ENCODE measurements at places on chromosomes 7 and 10.

DNA sequence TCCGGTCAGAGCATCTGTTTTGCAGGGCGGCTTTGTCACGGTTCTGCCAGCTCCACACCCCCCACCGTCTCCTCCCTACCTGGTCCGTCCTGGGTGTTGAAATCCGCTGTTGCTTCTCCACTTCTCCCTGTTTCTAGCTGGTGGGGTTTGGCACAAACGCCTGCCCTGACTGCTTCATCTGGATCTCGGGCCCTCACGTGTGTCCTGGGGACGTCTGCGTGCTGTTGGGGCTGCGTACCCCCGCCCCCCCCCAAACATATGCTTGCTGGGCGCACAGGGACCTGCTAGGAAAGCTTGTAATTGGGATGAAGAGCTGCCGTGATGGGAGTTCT lies 11.3 kb downstream of the AMZ1 start:
- DNase-seq, result no peak

DNA sequence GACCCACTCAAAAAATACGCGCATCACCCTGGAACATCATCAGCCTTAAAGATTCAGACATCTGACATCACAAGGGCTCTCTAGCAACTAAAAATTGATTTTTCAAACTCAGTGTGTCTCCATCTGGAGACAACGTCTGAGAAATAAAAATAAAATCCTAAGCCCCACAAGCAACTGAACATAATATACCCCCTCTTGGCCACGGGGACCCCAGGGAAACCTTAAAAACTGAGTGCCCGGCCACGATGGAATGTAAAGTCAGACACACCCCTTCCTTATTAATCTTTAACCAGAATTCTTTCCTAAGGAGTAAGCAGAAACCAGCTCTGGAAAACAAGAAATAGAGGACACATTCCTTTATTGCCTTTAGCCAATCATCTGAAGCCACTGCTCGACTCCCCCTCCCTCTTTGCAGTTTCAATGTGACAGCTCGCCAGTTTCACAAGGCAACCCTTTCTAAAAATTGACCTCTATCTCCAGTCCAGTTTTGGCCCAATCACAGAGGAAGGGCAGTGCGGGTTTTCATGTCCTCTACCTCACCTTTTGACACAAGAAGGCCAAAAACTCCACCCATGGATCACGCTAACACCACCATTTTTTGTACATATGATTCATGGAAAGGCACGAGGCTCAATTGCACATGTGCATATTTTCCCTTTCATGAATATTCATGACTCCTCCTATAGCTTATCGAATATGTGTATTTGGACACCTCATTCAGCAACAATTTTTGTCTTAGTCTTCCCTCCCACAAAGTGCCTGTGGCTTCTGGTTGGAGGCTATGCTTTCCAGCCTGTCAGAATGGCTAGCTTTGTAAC lies 24.2 kb downstream of the IFIT3 start:
- no peak for DNase-seq

DNA sequence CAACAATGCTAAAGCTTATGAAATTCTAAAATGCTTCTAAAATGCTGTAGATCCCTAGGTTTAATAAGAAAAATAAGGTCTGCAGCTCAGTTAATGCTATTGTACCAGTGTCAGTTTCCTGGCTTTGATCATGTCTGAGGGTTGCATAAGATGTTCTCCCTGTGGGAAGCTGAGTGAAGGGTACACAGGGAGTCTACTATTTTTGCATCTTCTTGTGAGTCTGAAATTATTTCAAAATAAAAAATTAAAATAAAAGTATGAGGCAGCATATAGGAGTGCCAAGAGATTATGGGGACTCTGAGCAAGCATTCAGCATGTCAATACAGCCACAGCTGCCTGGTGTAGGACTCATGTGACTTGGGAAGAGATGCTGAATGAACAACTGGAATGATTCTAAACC lies 14.7 kb downstream of the CHST15 start:
- no peak for DNase-seq

- no peak for DNase-seq
Measured at GRCh38 chr7:31873816-31874597, 187.0 kb downstream of the PPP1R17 start.

- no peak for DNase-seq
Measured at GRCh38 chr10:88991899-88992320, 1.3 kb downstream of the FAS start.

- no peak for DNase-seq
Measured at GRCh38 chr10:23884670-23885069, 324.3 kb upstream of the KIAA1217 start.

- no peak for DNase-seq
Measured at GRCh38 chr10:67819768-67820204, 18.2 kb downstream of the DNAJC12 start.

All from CD4-positive, alpha-beta memory T cell (primary cell).